Type B pancreatic cell (in vitro differentiated cells): ENCODE measurements at places on chromosomes 6 and 20. TPM values are rescaled to one million over a fixed set of nuclear protein-coding genes. Genes with fewer than 3 reads are reported as not detected.

DDO gene
- not detected in 2 replicates for total RNA-seq

DNA sequence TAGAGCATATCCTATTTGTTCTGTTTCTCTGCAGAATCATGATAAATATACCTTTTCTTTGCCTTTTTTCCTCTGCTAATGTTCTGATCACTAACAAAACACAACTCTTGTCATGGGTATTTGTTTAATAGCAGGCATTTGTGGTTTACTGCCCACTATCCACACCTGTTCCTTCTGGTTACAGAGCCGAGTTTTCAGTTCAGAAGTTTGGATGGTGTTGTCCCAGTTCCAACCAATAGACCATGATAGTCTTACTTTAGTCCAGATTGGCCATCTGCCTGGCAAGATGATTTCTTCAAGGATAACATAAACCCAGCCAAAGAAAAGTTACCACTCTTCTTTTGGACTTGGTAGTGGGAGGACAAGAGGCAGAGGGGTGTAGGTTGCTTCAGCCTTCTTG lies 211.2 kb downstream of the TFAP2A start:
- DNase-seq = no peak

DNPH1 gene
- total RNA-seq = 47.8 and 52.3 TPM in 2 replicates

SLC17A1 gene
- 0.85 and 1.2 TPM in 2 replicates for total RNA-seq

IMPG1 gene
- total RNA-seq = not detected in 2 replicates

DNA sequence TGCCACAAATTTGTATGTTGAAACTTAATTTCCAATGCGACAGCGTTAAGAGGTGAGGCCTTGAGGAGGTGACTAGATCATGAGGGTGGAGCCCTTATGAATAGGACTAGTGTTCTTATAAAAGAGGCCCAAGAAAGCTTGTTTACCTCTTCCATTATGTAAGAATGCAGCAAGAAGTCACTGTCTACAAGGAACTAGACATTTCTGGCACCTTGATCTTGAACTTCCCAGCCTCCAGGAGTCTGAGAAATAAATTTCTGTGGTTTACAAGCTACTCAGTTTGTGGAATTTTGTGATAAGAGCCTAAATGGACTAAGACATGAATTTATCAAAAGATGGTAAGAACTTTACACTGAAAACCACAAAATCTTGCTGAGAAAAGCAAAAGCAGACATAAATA lies 173.6 kb upstream of the SGK1 start:
- no peak for DNase-seq

DNA sequence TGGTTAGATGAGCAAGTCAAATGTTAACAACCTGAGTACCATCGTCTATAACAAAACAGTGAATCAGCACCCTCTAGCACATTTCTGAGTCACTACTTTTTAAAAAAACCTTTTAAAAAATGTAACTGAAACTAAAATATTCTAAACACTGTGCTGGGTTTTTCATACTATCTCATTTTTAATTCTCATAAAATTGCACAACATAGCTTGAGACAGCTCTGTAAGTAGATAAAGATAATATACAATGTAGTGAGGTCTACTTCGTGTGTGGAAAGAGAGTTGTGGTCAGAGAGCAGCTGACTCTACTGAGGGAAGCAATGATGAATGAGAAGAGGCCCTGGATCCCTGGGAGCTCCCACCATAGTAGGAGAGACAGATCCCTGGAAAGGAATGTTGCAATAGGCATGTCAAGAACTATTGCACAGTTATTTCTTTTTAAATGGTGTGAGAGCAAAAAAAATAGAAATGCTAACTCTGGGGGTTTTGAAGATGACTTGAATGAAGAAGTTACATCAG lies 13.6 kb upstream of the CALHM6 start:
- DNase-seq = no peak

- DNase-seq = peak; percentile 83
Observed at GRCh38 chr6:3456898-3457709, at the start of gene SLC22A23. SLC22A23 (minus strand) TSS chr6:3457050; CDS start chr6:3456559, 491 bp downstream.

GRCh38 chr6:17703256-17703694 lies 3.5 kb downstream of the NUP153 start:
- no peak for DNase-seq

DNA sequence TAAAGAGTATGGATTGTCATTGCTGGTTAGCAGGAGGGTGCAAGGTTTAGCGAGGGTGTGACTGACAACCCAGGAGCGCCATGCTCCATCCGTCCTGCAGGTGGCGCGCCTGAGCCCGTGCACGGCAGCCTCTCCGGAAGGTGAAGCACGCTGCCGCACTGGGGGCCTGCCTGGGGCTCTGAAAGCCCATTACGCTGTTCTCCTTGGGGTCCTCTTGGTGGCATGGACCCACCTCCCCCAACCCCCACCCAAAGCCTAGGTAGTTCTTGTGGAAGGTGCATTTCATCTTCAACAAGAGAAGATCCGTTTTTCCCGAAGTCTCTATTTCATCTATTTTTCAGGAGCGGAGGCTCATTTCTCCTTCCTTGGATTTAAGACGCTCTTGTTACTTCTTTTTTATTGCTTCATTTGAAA lies 197.4 kb upstream of the KCNG1 start:
- DNase-seq = no peak

TREM1 gene
- not detected in 2 replicates for total RNA-seq

DNA sequence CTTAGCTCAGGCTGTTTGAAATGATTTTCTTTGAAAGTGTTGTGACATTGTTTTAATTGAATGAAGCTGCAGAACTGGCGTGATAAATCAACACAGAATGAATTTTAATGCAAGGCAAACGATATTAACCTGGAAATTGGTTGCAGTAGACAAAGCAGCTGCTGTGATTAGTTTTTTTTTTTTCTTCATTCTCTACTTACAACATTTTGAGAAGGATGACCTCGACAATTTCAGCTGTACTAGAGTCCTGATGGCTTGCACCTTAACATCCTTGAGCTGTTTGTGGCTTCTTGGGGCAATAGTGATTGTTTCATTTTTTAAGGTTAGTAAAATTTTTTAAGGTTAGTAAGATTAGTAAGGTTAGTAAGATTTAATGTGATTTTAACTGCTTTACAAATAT lies 54.2 kb downstream of the QKI start:
- no peak for DNase-seq

DNA sequence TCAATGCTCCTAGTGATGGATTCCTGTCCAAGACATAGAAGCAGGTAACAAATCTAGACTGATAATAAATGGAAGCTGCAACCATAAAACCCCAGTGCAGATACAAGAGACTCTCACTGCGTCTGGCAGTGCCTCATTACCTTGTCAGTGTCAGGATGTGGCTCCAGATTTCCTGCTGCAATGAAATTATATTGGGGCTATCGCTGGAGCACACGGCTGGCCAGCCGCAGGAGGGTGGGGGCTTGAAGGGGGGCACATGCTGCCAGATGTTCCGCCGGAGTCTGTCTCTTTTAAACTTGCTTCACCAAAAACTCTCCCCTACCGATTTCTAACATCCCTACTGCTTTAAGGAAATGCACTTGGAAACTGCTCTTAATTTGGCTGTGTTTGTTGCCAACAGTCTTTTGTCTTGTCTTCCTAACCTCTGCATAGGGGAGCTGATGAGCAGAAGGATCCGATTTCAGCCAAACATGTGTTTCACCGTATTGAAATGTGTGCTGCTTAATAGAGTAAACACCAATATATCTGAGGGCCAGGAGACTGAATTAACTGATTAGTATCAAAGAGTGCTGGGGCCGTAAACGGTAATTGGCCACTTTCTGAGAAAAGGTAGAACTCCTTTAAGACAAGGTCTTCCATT lies 102.2 kb upstream of the EXOC2 start:
- no peak for DNase-seq

CRISP2 gene
- 0.48 and 0.58 TPM in 2 replicates for total RNA-seq

TUBB2B gene
- 37.8 and 158 TPM in 2 replicates for total RNA-seq

DNA sequence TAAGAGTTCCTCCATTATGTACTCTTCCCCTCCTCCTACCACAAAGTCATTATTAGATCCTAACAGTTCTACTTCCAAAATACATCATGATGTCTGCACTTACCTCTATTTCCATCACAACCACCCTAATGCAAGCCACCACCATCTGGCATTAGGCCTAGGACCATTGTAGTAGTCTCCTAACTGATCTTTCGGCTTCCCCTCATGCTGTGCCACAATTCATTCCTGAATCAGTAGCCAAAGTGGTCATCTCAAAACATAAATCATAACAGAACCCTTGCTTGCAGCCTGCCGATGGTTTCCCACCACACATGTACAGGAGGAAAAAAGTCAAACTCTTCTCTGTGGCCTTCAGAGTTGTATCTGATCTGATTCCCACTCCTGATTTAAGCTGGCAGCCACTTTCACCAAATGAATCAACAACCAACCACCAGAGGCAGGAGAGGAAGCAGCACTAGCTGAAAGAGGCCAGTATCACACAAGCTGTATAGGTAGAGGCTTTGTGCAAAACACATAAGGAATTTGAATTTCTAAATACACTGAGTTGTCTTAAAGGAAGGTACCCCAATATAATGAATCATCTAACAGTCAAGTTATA lies 26.1 kb downstream of the FAM184A start:
- no peak for DNase-seq

FAM83B gene
- 11.3 and 33.9 TPM in 2 replicates for total RNA-seq

- no peak for DNase-seq
Observed at GRCh38 chr6:131937703-131938631, 13.2 kb downstream of the CCN2 start.

GRCh38 chr6:53333439-53334408 lies 15.0 kb downstream of the ELOVL5 start:
- no peak for DNase-seq

FAM209B gene
- total RNA-seq = 0.63 TPM in 1 of 2 replicates, not detected in the other

- no peak for DNase-seq
Observed at GRCh38 chr6:151002491-151002935, 137.0 kb downstream of the MTHFD1L start.

DNA sequence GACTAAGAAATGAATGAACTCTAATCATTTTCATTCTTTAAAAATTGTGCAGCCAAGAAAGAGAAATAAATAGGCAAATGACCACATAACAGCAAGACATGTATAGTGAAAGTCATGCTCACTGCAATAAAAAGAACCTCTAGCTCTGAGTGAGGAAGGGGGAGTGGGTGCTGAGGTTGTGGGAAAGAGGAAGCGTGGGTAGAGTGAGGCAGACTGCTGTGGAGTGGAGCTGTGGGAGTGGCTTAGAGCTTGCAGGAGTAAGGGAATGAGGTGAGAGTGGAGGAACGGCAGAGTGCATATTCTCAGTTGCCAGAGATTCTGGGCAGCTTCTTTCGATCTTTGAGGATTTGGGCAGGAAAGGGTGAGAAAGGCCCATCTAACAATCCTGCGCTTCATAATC lies 10.4 kb downstream of the DEFB129 start:
- DNase-seq = no peak

GRCh38 chr6:132872923-132873322 lies 58.6 kb downstream of the RPS12 start:
- DNase-seq = no peak

DNA sequence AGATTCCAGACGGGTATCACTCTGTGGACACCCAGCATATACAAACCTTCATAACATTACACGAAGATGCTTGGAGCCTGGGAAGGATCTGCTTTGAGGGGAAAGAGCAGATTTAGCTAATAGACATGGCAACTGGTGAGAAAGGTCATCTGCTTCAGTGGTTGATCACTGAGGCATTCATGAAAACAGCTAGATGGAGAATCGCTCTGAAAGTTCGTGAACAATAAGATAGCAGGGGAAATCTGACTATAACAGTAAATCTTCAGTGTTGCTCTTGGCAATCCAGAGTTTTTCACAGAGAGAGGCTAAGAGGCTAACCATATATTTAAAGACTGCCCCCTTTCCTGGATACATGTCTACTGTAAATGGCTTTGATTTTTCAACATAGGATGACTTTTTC lies 245.3 kb downstream of the FARS2 start:
- no peak for DNase-seq

EYA4 gene
- total RNA-seq = 2.3 and 29.7 TPM in 2 replicates

TBX18 gene
- total RNA-seq = 8.2 and 9.4 TPM in 2 replicates

ECT2L gene
- 0.07 and 0.26 TPM in 2 replicates for total RNA-seq

PRSS35 gene
- total RNA-seq = 3.1 and 6.5 TPM in 2 replicates

METTL24 gene
- total RNA-seq = 2.0 and 10.0 TPM in 2 replicates

- no peak for DNase-seq
Observed at GRCh38 chr6:137248702-137249101, 29.5 kb upstream of the IFNGR1 start.

DNA sequence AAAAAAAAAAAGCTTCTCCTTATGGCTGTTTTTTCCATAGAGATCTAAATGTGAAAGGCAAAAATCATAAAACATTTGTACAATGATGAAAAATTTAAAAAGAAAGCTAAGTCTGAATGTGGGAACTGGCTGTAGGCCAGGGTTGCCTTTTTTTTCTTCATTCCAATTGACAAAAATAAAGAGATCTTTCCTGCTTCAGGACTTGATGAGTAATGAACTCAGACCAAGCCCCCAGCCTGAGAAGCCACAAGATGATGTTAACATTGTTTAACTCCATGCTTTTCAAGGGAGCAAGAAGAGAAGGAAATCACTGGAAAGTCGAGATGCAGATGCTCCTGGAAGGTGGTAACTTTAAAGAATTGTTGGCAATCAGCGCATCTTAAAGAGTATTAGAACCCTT lies 41.4 kb downstream of the TRMT6 start:
- no peak for DNase-seq

GRCh38 chr6:54291738-54292137 lies 16.5 kb upstream of the TINAG start:
- no peak for DNase-seq

PRR18 gene
- total RNA-seq = 0.80 and 1.5 TPM in 2 replicates

DNA sequence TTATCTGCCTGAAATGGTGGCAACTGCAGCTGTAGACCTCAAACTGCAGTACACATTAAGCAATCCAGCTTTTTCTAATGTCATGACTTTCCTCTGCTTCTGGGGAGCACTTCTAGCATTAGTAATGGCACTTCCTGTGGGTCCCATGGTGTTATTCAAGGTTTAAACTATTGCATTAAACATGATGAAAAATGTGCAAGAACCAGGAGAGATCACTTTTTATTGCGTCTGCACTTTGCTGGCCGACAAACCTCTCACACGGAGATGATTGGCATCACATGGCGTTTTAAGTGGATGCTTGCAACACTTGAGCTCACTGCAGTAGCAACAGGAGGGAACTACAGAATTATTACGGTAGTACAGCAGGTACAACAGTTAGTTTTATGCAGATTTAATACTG lies 148.4 kb downstream of the HIVEP2 start:
- no peak for DNase-seq

SLC44A4 gene
- total RNA-seq = 8.8 and 10.6 TPM in 2 replicates
